Left lung (tissue), 14 donors: ENCODE measurements at places on chromosomes 5 and 9. TPM values are rescaled to one million over a fixed set of nuclear protein-coding genes. Genes with fewer than 3 reads are reported as not detected.

FOXD4 gene
- total RNA-seq = 0.64 TPM

GRCh38 chr5:156475182-156476157, 148.5 kb downstream of the SGCD start:
- DNase-seq = no peak

DNA sequence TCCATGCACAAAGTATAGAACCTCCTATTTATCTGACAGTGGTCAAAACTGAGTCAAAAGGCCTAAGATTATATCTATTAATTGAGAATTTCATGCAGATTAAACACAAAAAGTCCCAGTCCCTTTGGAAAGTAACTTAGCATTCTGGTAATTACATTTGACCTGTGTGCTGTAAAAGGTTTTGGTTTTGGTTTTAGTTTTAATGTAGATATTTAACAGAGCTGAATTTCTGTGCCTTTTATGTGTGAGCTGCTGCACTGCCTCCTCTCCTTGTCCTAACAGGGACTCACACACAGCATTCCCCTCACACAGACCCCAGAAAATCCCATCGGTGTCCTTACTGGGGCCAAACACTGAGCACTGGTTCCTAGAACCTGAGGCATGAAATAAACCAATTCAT, 31.0 kb upstream of the FSD1L start:
- no peak for DNase-seq

DNA sequence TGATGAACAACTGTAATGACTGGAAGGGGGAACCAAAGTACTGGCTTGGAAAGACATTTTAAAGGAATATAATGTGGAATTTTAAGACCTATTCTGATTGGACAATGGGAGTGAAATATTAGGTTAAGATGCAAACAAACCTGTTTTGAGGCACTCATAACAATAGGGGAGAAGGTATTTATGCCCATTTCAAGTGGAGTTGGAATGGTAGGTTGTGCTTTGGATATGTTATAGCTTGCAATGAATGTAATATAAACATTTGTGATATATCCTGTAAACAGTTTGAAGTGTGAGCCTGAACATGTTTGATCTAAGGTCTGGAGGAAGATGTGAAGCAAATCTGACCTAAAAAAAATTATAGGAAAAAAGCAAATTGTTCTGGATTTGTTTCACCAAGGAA, 129.6 kb upstream of the GRHPR start:
- no peak for DNase-seq

PCA3 gene
- total RNA-seq = 0.16 TPM

IFNA21 gene
- not detected for total RNA-seq

DNA sequence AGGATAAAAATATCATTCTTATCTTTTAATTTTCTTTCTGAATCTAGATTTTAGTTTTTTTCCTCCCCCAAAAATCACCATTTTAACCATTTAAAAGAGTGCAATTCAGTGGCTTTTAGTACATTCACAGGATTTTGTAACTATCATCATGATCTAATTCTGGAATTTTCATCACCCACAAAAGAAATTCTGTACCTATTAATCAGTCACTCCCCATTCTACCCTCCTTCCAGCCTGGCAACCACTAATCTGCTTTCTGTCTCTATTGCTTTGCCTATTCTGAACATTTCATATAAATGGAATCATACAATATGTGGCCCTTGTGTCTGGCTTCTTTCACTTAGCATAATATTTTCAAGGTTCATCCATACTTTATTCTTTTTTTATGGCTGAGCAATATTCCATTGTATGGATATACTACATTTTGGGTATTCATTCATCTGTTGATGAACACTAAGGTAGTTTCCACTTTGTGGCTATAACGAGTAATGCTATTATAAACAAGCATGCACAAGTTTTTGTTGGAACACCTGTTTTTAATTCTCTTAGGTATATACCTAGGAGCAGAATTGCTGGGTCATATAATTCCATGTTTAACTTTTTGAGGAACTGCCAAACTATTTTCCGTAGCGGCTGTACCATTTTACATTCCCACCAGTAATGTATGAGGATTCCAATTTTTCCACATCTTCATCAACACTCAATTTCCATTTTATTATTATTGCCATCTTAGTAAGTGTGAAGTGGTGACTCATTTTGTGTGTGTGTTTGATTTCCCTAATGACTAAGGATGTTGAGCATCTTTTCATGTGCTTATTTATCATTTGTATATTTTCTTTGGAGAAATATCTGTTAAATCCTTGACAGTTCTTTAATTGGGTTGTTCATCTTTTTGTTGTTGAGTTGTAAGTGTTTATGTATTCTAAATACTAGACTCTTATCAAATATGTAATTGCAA, 340.3 kb downstream of the CWC27 start:
- DNase-seq = no peak

- no peak for DNase-seq
Measured at GRCh38 chr9:112194969-112195431, 19.9 kb upstream of the SUSD1 start.

GRCh38 chr9:124557895-124558294, 50.7 kb upstream of the NR5A1 start:
- DNase-seq = no peak

- no peak for DNase-seq
Measured at GRCh38 chr5:94283093-94283492, 335.3 kb downstream of the KIAA0825 start.

DNA sequence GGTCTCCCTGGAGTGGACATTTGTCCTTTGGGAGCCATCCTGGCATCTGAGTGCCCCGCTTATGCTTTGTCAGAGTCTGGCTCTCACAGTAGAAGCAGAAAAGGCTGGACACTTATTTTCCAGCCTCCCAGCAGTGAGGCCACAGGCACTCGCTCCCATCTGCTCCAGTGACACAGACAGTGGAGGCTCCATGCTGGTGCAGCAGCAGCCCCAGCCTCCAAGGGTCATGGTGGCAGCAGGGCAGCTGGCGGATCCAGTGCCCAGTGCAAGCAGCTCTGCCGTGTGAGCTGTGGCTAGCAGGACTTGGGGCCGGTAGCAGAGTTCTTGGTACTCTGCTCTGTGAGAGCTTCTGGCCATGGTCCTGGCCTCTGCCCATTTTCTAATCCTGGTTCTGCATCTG, 157.3 kb upstream of the ALDH1B1 start:
- no peak for DNase-seq
